ENCODE measurements at places on chromosomes 1 and 21.
A peak's percentile ranks its signal among the peaks of the same experiment; 100 is the strongest.

- DNase-seq = peak; percentile 98
Observed at GRCh38 chr1:153633754-153634665, at the start of gene CHTOP. Gene CHTOP, plus strand, starts transcription at chr1:153634066. Its CDS starts 2,523 bp downstream, at chr1:153636589.

DNA sequence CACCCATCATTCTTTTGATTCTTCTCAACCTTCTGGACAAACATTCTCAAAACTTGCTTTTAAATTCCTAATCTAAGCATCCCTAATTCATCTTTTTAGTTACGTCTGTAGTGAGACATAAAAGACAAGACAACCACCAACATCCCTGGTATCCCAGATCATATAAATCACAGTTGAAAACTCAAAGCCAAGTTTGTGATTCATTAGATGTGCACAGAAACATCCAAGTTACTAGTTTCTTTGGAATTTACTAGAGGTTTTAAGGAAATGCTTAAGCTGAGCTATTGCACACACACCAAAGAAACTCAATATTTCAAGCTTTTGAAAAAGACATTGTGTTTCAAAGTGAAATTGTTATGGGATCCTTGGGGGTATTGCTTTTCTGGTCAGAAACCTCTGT lies 47.6 kb downstream of the ATP6V1G3 start:
- no peak for DNase-seq

DNA sequence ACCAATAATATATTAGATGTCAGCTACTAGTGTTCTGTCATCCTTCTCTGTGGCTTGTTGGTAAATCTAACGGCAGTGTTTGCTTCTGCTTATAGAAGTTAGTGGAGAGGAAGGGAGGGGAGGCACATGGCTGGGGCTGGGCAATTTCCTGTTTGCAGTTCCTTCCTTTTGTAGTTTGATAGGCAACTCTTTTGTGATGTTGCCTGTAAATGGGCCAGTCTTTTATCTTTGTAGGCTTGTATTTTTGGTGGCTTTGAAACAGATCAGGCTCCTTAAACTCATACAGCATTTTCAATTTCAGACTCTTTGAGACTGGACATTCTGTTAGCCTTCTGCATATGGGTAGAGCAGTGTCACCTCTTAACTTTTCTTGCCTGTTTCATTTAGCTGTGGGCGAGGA lies 48.1 kb downstream of the CDC14A start:
- no peak for DNase-seq

DNA sequence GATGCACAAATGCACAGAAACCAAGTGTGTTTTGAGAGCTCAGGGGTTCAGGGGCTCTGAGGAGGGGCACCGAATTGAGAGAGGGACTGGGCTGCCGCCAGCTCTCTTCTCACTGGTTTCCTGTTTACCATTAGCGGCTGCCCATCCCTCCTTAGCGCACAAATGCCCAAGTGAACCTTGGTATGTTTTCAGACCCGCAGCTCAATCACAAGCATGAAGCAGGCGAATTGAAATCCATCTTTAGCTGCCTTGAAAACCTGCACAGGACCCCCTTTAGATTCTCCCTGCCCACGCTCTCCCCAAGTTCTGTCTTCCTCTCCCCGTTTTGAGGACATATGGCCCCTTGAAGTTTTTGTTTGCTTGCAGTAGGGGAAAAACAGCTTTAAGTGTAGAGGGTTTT lies 61.1 kb upstream of the ACOT11 start:
- no peak for DNase-seq

DNA sequence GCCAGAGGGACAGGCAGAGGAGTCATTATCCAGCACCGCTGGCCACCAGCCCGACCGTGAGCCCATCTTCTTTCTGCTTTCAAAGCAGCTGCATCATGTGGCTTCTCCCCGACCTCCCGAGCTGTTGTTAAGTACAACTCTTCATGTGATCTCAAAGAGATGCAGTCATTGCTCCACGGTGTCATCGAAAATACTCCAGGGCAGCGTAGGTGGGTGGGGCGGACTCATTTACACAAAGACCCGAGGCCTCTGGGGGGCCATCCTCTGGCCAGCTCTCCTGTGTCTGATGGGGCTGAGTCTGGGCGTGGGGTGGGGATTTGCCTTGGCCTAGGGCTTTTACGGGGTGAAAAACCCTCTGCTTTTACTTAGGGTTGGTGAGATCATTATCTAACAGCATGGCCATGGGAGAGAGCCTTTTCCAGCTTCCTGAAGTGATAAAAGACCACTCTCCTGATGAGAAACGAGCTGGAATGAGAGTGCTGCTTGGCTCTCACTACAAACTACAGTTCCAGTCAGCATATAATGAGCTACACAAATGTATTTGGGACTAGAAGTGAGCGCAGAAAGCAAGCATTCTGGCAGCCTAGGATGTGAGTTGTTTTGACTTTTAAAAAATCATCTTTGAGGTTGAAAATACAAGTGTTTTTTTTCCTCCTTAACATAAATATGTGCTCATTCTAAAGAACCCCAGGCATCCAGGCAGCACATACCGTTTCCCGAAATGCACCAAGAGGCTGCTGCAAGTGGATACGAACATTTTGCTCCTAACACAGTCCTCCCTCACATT lies 165.0 kb downstream of the RHOU start:
- no peak for DNase-seq

- DNase-seq = no peak
Observed at GRCh38 chr1:14735841-14736240, 137.4 kb downstream of the KAZN start.

- no peak for DNase-seq
Observed at GRCh38 chr1:234262007-234262753, 111.1 kb upstream of the COA6 start.

- no peak for DNase-seq
Observed at GRCh38 chr1:193176113-193176512, 10.3 kb downstream of the B3GALT2 start.
